Muscle of back (tissue), 13 donors: ENCODE measurements at places on chromosomes 3 and 15. TPM values are rescaled to one million over a fixed set of nuclear protein-coding genes. Genes with fewer than 3 reads are reported as not detected.

CRYBG3 gene
- 20.3 TPM for polyA plus RNA-seq

IQCH gene
- polyA plus RNA-seq, result 1.5 TPM

UBE2Q2 gene
- polyA plus RNA-seq, result 61.7 TPM

GSK3B gene
- polyA plus RNA-seq, result 31.1 TPM

CMTM8 gene
- 2.5 TPM for polyA plus RNA-seq

TMEM108 gene
- polyA plus RNA-seq, result 16.3 TPM

ALDH1A3 gene
- 14.4 TPM for polyA plus RNA-seq

CEMIP gene
- polyA plus RNA-seq, result 2.3 TPM
